GM23248 (cell line): ENCODE measurements at places on chromosomes 2 and 18. TPM values are rescaled to one million over a fixed set of nuclear protein-coding genes. Genes with fewer than 3 reads are reported as not detected.

- no peak for DNase-seq
These were observed 177.2 kb upstream of the SCN7A start for GRCh38 chr2:166671235-166671634.

DNA sequence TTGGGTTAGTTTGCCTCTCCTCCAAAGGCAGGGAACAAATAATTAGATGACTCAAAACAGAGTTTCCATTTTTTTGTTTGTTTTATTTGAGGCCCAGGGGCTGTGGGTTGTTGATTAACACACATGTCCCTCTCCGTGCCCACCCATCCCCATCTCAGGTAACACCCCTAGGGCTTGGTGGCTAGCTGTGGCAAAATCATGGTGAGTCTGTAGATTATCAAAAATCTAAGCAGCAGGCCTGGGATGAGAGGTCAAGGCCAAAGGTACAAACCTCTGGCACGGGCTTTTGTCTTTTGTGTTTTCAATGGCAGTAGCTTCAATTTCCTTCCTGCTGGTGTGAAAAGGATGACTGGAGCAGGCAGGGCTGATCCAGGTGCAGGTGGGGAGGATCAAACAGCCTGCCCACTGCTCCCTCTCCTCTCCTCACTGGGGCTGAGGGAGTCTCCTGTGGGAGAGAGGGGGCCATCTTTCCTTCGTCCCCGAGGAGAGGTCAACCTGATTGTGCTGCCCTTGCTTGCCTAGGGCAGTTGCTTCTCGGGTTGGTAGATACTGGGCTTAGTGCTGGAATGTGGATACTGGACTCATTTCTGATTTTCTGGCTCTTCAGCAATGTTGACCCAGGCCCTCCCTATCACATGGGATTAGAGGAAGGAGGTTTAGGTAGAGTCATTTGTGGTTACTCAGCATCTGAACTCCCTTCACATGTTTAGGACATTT lies 31.9 kb upstream of the EML4 start:
- DNase-seq, result no peak

GRCh38 chr2:151906633-151906998 lies 78.4 kb upstream of the ARL5A start:
- no peak for DNase-seq

Gene UGT1A10
- polyA plus RNA-seq, result not detected in 2 replicates

Gene DIPK1C
- not detected in 2 replicates for polyA plus RNA-seq
